ENCODE measurements at places on chromosomes 5 and 9.

DNA sequence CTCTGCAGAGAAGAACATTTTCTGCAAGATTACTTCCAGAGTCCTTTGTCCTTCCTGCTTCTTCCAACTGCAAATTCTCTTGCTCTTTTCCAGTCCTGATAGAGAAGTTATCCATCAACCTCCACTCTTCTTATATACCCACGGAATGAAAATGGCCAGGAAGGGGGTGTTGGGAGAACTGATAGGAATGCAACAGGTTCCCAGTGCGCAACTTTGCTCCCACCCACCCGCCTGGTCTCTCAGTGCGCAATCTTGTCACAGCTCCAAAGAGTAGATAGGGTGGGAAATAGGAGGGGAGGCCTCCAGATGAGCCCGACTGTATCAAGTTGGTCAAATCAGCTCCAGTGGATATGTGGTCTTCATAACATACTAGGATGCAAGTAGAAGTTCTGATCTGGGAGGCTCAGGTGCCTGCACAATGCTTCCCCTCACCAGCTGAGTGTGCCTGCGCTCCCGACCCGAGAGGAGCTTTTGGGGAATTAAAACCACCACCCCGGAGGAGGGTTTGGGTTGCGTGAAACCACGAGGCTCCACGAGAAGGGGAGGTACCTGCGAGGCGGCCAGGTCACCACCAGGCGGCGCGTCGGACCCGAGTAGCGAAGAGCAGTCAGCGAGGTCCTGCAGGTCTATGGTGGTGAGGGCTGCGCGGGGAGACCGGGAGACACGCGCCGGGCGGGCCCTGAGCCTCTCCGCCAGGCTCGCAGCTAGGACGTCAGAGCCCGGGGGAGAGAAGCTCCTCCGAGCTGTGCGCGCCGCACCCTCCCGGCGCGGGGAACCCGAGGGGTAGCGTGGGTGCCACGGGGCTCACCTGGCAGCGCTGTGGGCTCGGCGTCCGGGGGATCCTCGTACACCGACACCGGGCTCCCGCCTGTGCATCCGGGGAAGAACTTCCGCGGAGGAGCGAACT, 835 bp downstream of the MCIDAS start:
- DNase-seq = no peak

DNA sequence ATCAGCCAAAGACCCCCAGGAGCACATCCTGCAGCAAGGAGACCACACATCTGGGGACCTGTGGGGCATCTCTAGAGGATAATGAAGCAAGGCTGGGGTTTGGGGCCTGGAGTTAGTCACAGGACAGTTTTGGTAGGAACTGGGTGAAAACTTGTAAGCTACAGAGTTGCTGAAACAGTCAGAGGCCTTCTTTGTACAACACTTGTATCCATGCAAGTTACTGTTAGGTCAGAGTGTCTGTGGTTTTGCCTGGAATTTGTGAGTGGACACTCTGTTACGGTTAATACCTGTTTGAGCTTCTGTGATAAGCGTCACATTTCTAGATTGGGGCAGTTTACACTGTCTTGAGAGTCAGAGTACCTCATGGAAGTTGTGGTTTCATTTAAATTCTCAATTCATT, 22.6 kb upstream of the ASPN start:
- DNase-seq = no peak

DNA sequence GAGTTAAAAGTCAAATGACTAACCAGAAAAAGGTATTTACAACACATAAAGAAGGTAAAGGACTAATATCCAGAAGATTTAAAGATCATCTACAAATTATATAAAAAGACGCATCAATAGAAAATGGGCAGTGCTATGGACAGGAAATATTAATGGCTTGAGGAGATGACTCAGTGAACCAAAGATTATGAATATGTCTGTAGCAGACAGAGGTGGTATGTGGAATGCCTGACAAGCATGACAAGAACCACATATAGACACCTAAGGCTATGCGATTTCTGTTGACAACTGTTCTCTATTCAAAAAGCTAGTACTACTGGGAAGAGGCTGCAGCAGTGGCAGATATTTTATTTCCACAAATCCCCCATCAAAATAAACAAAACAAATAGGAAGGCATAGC, 177.0 kb upstream of the SH3GL2 start:
- DNase-seq = no peak

GRCh38 chr9:75589497-75589896, 301.0 kb upstream of the PCSK5 start:
- DNase-seq = no peak

DNA sequence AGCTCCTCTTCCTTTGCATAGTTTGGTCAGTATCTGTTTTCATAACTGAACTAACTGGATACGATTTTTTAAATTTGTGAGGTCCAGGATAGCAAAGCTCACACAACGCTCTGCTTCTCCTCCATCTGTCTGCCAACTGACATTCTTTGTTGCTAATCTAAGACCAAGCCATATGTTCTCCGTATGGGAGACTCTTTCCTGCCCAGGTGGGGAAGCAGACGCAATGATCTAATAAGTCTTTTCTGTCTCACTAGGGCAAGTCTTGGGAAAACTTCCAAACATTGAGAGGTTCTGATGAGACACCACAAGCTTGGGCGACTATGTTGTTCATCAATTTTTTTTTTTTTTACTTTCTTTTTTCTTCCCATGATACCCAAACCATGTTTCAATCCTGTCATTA, 558.5 kb downstream of the EFNA5 start:
- DNase-seq = no peak

DNA sequence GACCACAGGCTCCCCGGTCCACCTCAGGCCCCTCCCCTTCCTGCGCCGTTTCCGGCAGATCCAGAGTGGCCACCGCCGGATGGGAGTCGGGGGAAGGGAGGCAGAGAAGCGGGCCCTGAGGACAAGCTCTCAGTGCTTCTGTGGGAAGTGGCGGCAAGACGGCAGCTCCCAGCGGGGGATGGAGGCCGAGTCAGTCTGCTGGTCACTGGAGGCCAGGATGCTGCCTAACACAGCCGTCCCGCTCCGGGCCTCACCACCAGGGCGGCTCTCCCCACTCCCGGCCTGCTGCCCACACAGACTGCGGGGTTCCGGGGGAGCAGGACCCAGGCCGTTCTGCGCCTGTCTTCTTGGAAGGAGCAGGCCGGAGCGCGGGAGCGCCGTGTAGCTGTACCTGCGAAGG, 31.4 kb downstream of the FXN start:
- DNase-seq = no peak

All from anterior cingulate cortex (tissue), 58 donors.